Right hindlimb (tissue), 1 donor: ENCODE measurements at places on chromosomes 4 and X.

DNA sequence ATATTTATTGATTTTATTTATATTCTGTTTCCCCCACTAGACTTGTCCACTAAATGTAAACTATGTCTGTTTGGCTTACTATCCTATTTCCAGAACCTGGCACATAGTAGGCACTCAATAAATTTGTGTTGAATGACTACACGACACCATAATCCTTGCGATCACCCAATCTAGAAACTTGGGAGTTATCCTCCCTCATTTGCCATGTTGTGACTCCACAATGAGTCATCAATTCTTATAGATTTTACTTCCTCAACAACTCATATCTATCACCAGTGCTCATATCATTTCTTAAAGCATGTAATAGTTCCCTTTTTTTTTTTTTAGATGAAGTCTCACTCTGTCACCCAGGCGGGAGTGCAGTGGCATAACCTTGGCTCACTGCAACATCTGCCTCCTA, 39.9 kb upstream of the VAMP7 start:
- no peak for DNase-seq

DNA sequence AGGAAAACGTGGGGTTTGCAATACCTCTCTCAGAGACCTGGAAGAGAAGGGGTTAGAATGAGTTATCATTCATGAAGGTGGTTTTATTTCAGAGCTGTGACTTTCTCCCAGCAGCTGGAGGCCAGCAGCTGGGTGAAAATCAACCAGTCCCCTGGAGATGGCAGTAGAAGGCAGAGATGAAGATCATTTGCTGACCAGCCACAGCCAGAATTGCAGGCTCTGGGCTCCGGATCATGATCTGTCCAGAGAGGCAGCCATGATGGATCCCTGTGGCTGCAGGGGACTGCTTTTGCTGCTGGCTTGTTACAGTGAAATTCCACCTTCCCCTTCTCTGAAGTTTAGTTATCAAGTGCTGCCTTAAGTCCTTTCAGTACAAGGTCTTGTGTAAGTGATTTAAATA, 46.9 kb upstream of the TAB3 start:
- no peak for DNase-seq

DNA sequence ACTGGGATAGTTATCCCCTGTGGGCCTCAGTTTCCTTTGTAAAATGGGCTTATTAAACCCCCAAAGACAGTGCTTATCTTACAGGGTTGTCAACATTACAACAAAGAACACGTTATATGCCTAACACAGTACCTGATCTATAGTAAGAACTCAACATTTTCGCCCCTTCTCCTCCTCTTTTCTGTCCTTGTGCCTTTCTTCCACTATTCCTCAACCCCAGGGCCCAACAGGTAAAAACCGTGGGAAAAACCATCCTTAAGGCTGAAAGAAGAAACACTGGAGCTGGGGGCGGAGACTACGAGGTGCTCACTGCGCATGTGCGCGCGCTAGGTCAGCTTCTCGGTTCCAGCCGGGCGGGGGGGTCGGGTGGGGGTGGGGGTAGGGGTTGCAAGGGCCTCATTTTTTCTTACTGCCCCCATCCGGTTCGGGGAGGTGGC, 426 bp upstream of the XIAP start:
- DNase-seq: no peak

GRCh38 chr4:137266511-137266910, 265.8 kb downstream of the PCDH18 start:
- DNase-seq: no peak

GRCh38 chr4:118755438-118756226, 70.4 kb downstream of the METTL14 start:
- DNase-seq: no peak

- no peak for DNase-seq
Measured at GRCh38 chr4:183392377-183392776, 52.1 kb upstream of the CDKN2AIP start.

DNA sequence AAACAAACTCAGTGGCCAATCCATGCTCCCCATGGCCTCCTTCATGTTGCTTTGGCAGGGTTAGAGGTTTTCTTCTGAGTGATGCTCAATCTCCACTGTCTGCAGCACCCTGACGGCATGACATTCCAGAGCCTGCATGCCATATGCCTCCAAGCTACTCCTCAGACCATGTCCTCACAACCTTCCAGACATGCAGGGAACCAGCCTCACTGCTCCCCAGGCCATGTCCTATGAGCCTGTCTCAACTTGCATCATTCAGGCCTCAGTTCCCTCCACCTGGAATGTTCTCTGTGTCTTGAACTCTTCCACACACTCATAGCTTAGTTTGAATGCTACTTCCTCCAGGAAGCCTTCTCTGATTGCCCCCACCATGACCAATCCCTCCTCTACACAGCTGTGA, 18.8 kb downstream of the PROM1 start:
- no peak for DNase-seq

GRCh38 chr4:65302145-65302544, 368.1 kb downstream of the EPHA5 start:
- DNase-seq: no peak

DNA sequence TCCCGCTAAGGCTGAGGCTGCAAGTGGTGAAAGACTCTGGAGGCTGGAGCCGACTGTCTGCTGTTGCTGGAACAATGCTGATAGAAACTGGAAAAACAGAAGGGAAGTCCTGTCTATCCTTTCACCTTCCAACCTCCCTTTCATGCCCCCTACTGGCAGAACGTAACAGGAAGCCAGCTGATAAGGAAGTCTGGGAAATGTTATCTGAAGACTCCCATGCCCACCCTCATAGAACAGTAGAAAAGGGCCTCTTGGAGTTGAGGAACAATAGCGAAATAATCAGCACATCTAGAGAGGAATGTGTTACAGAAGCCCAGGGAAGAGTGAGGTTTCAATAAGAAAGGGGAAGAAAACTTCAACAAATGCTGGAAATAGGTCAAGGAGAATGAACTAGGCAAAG, 117.1 kb upstream of the DKK2 start:
- DNase-seq: no peak

DNA sequence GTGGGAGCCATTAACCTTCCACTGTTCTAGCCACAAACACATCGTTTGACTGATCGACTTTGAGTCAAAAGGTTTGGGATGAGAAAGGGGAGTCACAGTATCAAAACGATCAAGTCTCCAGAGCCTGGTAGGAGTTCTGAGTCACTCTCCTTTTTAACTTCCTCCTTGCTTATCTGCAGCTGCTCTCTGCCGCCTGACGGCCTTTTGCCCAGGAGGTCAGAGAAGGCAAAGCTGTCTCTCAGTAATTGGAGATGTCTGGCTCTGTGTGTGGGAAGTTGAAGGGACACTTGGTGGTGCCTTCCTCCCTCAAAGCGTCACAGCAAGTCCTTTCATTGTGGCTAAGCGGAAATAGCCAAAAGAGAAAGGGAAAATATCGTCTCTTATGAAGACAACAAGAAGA, 63.1 kb downstream of the ANOS1 start:
- no peak for DNase-seq

- no peak for DNase-seq
Measured at GRCh38 chrX:2766906-2767305, 15.1 kb downstream of the XG start.

- peak; percentile 41 for DNase-seq
Measured at GRCh38 chr4:76897536-76898384, at the start of gene SOWAHB. Gene SOWAHB, minus strand, starts transcription at chr4:76898144. Its CDS starts 295 bp downstream, at chr4:76897849.

DNA sequence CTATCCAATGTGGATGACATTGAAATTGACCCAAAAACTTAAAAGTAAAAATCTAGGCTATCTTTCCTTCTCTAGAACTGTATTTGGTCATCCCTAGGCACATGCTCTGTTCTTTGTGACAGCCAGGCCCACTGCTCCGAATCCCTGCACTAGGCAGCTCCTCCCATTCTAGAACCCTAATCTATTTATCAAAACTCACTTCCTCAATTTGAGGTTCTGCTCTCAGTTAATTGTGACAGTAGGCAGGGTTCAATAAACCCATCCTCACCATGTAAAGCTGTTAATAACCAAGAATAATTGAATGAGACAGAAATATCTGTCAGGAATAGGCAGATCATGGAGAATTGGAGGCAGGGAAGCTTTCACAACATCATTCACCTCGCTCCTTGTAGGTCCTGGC, 51.9 kb upstream of the IRF2 start:
- DNase-seq: no peak

DNA sequence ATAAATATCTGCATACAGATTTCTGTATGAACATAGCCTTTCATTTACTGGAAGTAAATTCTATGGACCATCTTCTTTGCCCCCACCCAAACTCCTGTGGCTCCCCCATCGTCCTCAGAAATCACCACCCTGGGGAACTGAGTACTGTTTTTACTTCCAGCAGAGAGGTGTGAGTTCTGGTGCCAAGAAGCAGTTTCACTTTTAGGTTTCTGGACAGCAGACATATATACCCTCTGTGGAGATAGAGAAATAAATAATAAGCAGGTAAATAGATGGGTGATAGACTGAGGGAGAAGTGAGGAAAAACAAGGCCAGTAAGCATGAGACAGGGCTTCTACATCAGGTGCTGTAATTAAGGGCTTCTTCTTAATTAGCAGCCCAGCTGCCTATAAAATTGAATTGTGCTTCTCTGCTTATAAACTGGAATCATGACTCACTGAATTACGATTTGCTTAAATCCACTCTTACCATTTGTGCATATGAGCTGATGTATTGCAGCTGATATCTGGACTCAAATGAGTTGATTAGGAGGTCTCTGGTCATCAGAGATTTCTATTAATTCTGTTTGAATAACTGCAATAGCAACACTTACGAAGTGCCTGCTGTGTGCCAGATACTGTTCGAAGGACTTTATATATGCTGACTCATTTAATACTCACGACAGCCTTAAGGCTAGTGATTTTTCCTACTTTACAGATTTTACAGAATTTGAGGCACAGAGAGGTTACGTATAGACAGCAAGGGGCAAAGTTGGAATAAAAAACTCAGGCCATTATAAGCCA, 60.8 kb upstream of the DHX15 start:
- no peak for DNase-seq

DNA sequence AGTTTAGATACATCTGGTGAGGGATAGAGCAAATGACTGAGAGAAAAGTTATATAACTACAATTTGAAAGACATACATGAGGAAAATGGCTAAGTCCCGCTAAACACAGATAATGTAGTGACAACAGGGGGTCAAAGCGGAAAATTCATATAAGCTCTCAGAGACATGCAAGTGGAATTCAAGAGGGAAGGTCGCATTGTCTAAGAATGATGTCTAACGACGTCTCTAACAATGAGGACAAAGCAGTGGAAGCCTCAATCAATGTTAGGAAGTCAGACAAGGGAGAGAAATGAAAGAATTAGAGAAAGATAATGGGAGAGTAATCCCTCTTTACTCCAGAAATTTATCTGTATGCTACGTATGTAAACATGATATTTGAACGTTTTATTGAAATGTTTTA, 113.4 kb downstream of the ANTXR2 start:
- DNase-seq: no peak

DNA sequence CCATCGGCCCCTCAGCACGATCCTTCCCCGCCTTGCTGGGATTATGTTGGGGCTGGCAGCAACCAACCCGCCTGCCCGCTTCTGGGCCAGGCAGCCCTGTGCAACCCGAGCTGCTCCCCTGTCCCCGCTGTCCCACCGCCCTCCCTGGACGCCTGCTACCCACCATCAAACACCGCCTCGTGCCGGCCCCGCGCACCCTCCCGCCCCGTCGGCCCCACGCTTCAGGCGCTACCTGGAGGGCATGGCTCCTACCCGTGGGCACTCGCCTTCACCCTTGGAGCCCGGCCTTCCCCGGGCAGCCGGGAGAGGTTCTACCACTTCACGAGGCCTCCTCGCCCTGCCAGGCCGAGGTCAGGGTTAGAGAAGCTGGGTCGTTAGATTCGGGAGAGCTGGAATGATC, 37.0 kb downstream of the TKTL1 start:
- no peak for DNase-seq

GRCh38 chrX:35841872-35842271, 43.7 kb downstream of the MAGEB16 start:
- no peak for DNase-seq

GRCh38 chr4:138599965-138600364, 357.8 kb upstream of the SLC7A11 start:
- no peak for DNase-seq

DNA sequence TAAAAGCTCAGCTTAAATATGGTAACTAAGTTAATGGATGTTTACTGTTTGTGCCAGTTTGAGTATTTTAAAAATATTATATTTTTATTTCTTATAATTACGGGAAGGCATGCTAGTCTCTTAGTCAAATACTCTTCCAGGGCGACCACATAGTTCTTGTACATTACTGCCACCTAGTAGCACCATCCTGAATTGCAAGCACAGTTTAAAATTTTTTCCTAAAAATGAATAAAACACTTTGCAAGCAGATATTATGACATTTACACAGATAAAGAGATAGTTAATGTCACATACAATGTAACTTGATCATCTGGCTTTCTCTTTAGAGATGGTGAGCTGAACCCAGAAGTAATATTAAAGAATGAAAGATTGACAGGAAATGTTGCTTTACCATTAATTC, 11.5 kb downstream of the NDP start:
- no peak for DNase-seq

- no peak for DNase-seq
Measured at GRCh38 chr4:167000141-167000852, 234.0 kb downstream of the SPOCK3 start.

DNA sequence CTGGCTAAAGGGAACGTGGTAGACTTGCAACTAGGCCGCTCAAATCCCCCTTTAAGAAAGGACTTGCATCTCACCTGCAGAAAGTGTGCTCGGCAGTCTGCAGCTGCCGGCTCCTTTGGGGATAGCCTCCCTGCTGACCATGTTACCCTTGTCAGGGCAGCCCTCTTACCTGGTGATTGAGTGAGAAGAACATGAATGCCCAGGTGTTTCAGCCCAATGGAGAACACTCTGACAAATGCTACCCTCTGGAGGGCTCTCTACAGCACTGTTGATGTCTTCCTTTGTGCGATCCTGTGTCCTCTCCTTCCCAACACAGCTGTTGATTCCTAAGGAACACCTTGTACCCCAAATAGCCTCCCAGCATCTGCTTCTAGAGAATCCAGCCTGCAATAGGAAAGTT, 178.7 kb upstream of the LDB2 start:
- DNase-seq: no peak

DNA sequence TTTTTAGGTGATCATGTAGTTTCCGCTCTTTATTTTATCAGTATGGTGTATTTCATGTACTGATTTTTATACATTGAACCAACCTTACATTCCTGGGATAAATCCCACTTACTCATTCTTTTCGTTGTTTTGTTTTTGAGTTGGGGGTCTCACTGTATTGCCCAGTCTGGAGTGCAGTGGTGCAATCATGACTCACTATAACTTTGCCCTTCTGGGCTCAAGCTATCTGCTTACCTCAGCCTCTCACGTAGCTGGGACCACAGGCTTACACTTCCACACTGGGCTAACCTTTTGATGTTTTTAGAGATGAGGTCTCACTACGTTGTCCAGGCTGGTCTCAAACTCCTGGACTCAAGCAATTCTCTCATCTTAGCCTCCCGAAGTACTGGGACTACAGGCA, 19.5 kb upstream of the STARD8 start:
- DNase-seq: no peak
